Left cardiac atrium (tissue), 4 donors: ENCODE measurements at places on chromosomes 12 and 14. TPM values are rescaled to one million over a fixed set of nuclear protein-coding genes. Genes with fewer than 3 reads are reported as not detected.

Gene BEST3
- 0.29 TPM for total RNA-seq

Gene PGAM5
- total RNA-seq = 22.6 TPM

DNA sequence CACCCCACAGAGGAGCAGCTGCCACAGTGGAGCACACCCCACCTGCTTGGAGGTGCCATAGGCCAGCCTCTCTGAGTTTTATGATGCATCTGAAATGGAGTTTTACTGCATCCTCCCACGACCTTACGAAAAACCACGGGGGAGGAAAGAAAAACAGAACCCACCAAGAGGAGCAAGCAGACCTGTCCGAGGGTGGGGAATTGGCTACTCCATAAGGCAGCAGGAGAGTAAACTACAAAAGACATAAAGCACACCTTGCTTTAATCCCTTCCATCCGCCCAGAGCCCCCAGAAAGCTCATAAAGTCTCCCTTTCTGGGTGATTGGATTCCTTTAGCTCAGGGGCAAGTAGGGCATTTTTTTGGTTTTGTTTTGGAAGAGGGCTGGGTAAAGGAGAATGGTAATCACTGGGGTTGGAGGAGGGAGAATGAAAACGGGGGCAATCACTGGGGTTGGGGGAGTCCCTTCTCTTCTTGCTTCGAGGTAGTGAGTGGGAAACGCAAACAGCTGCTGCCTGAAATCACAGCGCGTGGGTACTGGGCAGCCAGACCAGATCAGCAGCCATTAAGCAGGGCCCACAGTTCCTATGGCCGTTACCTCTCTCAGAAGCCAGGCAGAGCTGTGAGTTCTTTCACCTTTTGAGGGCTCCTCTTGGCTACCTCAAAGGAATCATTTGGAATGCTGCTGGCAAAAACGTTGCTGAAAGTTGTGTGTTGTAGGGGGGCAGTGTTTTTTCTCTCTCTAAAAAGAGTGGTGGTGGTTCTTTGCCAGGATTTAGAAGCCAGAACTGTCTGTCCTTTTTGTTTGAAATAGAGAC lies 433.6 kb downstream of the ZFP36L1 start:
- no peak for DNase-seq

DNA sequence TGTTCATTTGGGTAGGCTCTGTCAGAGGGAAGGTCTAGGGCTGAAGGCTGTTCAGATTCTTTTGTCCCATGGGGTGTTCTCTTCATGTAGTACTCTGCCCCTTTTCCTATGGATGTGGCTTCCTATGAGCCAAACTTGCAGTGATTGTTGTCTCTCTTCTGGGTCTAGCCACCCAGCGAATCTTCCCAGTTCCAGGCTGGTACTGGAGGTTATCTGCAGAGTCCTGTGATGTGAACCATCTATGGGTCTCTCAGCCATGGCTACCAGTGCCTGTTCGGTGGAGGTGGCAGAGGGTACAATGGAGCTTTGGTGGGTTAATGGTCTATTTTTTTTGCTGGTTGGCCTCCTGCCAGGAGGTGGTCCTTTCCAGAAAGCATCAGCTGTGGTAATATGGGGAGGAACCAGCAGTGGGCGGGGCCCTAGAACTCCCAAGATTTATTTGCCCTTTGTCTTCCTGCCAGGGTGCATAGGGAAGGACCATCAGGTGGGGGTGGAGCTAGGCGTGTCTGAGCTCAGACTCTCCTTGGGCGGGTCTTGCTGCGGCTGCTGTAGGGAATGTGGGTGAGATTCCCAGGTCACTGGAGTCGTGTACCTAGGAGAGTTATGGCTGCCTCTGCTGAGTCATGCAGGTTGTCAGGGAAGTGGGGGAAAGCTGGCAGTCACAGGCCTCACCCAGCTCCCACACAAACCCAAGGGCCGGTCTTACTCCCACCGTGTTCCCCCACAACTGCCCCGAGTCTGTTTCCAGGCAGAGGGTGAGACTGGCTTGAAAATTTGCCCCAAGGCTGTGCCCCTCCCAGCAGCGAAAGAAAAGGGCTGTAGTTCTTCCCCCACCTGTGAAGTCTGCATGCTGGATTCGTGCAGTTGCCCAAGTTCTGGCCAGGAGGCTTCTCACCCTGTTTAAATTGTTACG lies 17.5 kb downstream of the MTRFR start:
- no peak for DNase-seq

GRCh38 chr12:118060301-118061010 lies 523 bp downstream of the WSB2 start:
- DNase-seq = peak; percentile 62

DNA sequence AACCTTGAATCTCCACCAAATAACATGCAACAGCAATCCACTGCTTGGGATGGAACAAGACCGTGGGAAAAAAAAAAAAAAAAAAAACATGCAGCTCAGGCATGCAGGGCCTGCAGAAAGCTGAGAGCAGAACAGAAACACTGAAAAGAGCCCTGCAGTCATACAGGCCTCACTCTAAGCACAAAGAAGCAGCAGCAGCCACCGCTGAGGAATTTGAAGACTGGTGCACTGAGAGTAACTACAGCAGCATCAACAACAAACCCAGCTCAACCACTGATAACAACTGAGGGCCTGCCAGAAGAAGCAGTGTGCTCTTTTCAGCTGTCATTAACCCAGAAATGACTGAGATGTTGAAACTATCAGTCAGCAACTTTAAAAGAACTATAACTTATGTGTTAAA lies 354.7 kb upstream of the TMTC1 start:
- no peak for DNase-seq

DNA sequence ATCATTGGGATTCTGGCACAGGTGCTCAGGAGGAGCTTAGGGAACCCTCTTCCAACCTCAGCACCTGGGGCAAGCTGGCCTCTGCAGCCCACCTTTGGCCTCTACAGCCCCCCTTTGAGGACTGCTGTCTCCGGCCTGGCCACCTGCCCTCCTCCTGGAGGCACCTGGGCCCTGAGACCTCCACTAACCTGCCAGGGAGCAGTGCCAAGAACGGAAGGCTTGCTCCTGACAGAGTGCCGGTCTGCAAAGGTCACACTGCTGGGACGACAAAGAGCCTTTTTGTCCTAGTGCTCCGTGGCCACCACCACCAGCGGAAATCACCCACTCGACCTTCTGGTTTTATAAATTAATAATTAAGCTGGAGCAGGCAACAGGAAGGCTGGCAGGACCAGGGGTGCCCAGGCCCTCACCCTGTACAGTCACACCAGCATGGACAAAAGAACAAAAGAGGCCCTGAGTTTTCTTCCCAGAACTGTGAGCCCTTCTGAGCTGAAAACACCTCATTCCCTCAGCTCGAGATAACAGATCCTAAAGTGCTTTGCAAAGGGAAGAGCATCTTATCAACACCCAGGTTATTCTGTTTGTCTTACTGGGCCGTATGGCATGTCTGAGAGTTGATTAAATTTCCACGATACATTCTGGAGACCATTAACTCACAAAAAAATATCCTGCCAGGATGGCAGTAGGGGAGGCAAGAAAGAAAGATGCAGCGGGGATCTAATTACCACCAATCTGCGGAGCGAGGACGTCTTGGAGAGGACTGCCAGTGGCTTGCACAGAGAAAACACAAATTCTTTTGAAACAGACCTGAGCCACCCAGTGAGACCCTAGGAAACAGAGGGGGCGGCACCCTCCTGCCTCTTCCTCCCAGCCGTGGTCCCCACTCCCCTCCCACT lies 8.2 kb downstream of the TESC start:
- peak; percentile 20 for DNase-seq
